ENCODE measurements at places on chromosomes 5 and 9.

GRCh38 chr5:107248066-107248695 is 422.6 kb downstream of the EFNA5 start:
- ATAC-seq = no peak

- ATAC-seq = no peak
These were observed 238.2 kb upstream of the DAB2 start for GRCh38 chr5:39662945-39663344.

DNA sequence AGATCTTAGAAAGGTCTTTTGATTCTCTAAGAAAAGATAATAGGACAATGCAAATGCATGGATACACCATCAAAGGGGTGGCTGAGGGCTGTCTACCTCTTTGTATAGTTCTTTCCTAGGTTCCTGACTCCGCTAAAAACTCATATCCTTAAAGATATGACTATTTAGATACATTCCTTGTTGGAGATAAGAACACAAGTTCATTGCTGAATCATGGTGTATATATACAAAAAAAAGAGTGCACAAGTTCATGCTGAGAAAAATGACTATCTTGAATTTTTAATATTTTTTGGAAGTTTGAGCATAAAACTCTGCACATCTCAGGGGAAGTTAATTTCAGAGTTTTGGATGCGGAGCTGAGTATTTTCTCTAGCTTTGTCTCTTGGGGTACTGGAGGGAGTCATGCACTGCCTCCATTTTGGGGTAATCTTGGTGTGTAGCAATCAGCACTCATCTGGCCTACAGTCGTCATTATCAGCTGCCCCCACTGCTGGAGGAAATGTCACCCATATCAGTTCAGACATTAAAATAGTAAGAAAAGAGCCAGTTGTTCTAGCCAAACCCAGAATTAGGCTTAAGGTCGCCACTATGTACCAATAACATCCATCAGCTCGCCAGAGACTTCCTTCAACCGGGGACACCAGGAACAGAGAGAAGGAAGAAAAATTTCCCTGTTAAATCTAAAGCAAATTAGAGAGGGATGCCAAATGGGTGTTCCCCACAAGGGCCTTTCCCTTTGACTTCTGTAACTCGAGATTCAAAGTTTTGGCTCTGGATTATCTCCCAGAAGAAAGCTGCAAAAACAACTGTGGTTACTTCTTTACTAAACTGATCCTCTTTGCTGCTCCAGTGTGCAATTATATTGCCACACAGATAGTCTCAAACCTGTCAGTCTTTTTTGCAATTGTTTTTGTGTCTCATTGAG is 49.0 kb downstream of the PTTG1 start:
- ATAC-seq = no peak

GRCh38 chr9:137242269-137243203 is 1.4 kb downstream of the TUBB4B start:
- no peak for ATAC-seq

Measured in stimulated activated memory B cell treated with anti-CD40 and anti-IgM and Interleukin-4, amounts not matched to agents 10 μg/mL and 1 μg/mL and 100 μg/mL, for 72 hours (primary cell).